ENCODE measurements at places on chromosomes 11 and 22. TPM values are rescaled to one million over a fixed set of nuclear protein-coding genes. Genes with fewer than 3 reads are reported as not detected.

Gene SHISA8
- total RNA-seq = not detected

DNA sequence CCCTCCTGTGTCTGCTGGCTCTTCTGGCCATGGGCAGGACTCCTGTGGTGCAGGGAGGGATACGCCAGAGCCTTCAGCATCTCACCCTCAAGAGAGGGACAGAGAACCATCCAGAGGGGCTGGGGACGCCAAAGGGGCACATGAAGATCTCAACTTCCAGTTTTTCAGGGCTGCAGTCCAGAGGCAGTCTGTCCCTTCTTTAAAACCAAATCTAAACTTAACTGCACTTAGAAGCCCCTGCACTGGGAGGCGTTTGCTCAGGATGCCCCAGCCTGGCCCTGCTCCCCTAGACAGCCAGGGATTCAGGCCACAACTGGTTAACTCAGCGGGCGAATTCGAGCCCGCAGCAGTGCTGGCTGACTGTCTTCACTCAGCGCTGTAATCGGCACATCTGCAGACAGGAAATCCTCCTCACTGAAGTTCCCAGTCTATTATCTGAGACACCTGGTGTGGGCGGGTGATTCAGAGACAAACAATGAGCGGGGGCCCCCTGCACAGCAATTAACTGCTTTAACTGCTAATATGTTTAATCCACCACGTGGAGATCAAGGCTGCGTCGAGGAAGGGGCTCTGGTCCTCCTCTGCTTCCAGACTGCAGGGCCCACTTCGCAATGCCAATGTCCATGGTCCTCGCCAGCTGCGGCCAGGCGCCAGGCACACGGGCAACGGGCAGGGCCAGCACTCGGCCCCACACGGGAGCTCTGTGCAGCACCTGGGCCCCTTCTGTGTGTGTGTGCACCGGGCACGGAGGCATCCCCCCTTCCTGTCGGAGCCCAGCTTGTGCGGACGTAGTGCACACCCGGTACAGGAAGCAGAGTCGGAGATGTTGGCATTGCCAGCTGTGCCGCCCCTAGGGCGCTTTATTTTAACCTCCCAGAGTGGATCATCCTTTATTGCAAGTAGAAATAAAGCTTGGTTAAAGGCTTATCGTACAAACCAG is 36.9 kb upstream of the GNB1L start:
- peaks cover 2% of the 10 kb centered on the region for H3K36me3 ChIP-seq
- H3K4me3 ChIP-seq = no peak overlapping the region
- H3K4me1 ChIP-seq = peaks cover 27% of the 10 kb centered on the region
- no peaks in the 10 kb centered on the region for H3K27me3 ChIP-seq
- H3K27ac ChIP-seq = peak overlapping the region; percentile 66
- peak; percentile 71 for DNase-seq

- H3K27ac ChIP-seq = no peak overlapping the region
- H3K4me3 ChIP-seq = no peak overlapping the region
- H3K4me1 ChIP-seq = no peaks in the 10 kb centered on the region
- no peak for DNase-seq
- peaks cover 44% of the 10 kb centered on the region for H3K27me3 ChIP-seq
- H3K36me3 ChIP-seq = no peaks in the 10 kb centered on the region
These were observed 15.0 kb downstream of the LRRC32 start for GRCh38 chr11:76655501-76656049.

- no peaks in the 10 kb centered on the region for H3K36me3 ChIP-seq
- no peak within 1 kb of the TSS for H3K4me3 ChIP-seq
- no peak for DNase-seq
- no peak within 1 kb of the TSS for H3K27ac ChIP-seq
- no peaks in the 10 kb centered on the region for H3K27me3 ChIP-seq
These were observed at the start of gene PHETA2 for GRCh38 chr22:42074132-42074811. Gene PHETA2 (plus strand): TSS chr22:42074248. CDS start chr22:42077294, 3,046 bp downstream.

- no peaks in the 10 kb centered on the region for H3K36me3 ChIP-seq
- no peak overlapping the region for H3K27ac ChIP-seq
- no peak for DNase-seq
- H3K4me3 ChIP-seq = no peak overlapping the region
- no peaks in the 10 kb centered on the region for H3K27me3 ChIP-seq
These were observed 585.5 kb downstream of the NTM start for GRCh38 chr11:131955904-131956303.

DNA sequence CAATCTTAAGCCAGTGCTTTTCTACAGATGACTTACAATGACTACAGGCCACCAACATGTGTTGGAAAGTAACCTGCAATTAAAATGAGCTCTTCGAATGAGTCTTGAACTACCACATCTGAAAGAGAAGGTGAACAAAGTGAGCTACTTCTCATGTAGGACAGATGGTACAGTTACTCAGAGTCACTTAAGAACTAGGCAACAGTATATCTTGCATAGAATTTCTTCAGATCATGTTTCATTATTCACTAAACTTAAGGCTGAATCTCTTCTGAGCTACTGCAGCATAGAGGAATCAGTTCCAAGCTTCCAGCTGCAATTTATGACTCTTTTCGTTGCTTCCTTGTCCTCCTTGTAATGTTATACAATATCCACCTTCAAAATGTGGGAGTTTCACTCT is 270.9 kb downstream of the TTC28 start:
- H3K4me1 ChIP-seq = peaks cover 2% of the 10 kb centered on the region
- no peaks in the 10 kb centered on the region for H3K27me3 ChIP-seq
- no peak overlapping the region for H3K4me3 ChIP-seq
- no peaks in the 10 kb centered on the region for H3K36me3 ChIP-seq

DNA sequence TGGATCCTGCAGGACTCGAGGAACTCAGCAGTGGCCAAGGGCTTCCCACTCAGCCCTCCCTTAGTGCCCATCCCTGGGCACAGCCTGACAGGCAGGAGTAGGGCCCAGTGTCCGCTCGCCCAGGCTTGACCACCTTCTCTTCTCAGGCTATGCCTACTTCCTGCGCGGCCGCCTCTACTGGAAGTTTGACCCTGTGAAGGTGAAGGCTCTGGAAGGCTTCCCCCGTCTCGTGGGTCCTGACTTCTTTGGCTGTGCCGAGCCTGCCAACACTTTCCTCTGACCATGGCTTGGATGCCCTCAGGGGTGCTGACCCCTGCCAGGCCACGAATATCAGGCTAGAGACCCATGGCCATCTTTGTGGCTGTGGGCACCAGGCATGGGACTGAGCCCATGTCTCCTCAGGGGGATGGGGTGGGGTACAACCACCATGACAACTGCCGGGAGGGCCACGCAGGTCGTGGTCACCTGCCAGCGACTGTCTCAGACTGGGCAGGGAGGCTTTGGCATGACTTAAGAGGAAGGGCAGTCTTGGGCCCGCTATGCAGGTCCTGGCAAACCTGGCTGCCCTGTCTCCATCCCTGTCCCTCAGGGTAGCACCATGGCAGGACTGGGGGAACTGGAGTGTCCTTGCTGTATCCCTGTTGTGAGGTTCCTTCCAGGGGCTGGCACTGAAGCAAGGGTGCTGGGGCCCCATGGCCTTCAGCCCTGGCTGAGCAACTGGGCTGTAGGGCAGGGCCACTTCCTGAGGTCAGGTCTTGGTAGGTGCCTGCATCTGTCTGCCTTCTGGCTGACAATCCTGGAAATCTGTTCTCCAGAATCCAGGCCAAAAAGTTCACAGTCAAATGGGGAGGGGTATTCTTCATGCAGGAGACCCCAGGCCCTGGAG is 3.3 kb upstream of the SMARCB1 start:
- no peak for DNase-seq
- H3K36me3 ChIP-seq = no peaks in the 10 kb centered on the region

DNA sequence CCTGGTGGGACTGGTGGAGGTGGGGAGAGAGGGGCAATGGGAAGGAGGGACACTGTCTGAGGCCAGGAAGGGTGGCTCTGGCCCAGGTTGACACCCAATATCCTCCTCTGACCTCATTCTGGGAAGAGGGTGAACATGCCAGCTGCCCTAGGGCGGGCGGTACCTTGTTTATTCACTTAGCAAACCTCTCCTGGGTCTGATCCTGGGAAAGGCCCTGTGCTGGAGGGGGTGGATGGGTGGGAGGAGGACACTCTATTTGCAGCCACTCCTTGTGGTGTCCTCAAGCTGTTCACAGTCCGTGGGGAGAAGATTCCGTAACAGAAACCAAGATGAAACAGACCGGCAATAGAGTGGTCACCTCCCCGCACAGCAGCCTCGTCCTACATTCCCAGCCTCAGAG is 49.7 kb upstream of the EIF3D start:
- no peaks in the 10 kb centered on the region for H3K36me3 ChIP-seq
- no peak for DNase-seq
- H3K27ac ChIP-seq = no peak overlapping the region
- H3K4me3 ChIP-seq = no peak overlapping the region

GRCh38 chr11:96199563-96200025 is 143.4 kb downstream of the MAML2 start:
- no peak overlapping the region for H3K4me3 ChIP-seq
- H3K36me3 ChIP-seq = peaks cover 6% of the 10 kb centered on the region
- H3K4me1 ChIP-seq = peaks cover 21% of the 10 kb centered on the region
- no peak for DNase-seq
- no peak overlapping the region for H3K27ac ChIP-seq

DNA sequence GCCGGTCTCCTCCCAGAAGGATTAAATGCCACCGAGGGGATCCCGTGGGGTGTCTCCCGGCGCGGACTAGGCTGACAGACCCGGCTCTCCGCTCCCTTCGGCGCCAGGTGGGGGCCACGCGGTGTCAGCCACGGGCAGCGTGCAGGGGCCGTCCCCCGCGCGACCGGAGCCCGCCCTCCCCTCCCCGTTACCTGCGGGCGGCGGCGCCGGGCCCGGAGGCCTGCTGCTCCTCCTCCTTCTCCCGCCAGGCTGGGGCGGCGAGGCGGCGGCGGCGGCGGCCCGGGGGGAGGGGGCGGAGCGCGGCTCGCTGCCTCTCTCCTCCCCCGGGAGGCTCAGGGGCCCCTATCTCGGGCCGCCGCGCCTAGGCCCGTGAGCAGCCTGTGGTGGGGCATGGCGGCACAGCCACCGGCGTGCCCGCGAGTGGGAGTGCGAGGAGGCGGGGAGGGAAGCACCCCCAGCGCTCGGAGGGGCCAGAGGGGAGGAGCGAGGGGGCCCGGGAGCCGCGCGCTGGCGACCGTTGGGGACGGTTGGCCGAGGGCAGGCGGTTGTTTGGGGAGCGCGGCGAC is 450 bp downstream of the ZBTB44 start:
- H3K27ac ChIP-seq = peak overlapping the region; percentile 76
- no peaks in the 10 kb centered on the region for H3K27me3 ChIP-seq
- no peaks in the 10 kb centered on the region for H3K36me3 ChIP-seq
- H3K4me1 ChIP-seq = peaks cover 60% of the 10 kb centered on the region

- no peak overlapping the region for H3K4me3 ChIP-seq
- no peak for DNase-seq
- 0 out of 3 replicates have a peak, but pooled peaks cover 9% of the 10 kb centered on the region for H3K27me3 ChIP-seq
- no peak overlapping the region for H3K27ac ChIP-seq
These were observed 243.6 kb upstream of the SORL1-AS1 start for GRCh38 chr11:121696177-121696871.

Gene DRICH1
- 0.15 TPM for total RNA-seq

DNA sequence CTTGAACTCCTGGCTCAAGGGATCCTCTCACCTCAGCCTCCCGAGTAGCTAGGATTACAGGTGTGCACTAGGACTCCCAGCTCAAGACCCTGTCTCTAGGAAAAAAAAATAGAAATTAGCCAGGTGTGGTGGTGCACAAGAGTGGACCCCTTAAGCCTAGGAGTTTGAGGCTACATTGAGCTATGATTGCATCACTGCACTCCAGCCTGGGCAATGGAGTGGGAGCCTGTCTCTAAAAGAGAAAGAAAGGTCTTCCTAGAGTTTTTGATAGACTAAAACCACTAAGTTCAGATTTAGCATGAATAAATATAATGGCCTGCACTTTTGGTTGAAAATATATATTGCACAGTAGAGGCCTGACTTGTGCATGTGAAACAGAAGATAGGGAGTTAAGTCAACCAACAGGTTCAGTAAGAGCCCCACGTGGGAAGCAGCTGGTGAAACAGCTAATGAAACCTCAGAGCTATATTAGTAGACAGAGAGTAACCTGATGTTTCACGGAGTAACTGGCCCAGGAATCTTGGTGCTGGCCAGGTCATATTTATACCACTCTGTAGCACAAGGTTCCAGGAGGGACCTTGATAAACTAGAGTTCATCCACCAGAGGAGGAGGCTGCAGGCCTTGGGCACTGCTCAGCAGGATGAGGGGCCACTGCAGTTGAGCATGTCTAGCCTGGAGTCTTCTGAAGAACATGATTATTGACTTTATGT is 4.6 kb upstream of the MICAL3 start:
- no peaks in the 10 kb centered on the region for H3K27me3 ChIP-seq
- H3K4me1 ChIP-seq = peaks cover 27% of the 10 kb centered on the region
- no peak for DNase-seq
- no peak overlapping the region for H3K27ac ChIP-seq
- no peaks in the 10 kb centered on the region for H3K36me3 ChIP-seq
- no peak overlapping the region for H3K4me3 ChIP-seq

DNA sequence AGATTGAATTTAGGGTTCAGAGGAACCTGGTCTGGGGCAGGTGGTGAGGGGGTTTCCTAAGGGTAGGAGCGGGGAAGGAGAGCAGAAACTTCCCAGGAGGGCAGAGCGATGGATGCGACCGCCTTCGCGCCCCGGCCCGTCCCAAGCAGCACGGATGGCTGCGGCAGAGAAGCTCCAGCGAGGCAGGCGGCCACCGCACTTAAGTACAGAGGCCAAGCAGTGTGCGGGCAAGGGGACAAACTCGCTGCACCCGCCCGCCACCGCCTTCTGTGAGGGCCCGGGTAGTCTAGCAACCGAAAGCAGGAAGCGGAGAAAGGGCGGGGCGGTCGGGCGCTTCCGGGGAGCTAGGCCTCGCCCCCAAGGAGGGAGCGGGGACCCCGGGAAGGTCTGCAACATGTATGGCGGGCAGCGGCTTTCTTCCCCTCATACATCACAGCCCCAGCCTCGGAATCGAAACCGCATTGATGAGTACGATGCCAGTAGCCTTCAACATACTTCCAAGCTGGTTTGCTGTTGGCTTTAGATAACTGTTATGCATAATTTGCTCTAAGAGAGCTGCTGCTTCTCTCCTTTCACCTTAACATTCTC is at the start of gene AGBL2:
AGBL2 (minus strand) TSS at position 288 of the 588 bp plus-strand sequence. CDS start 719 bp downstream, outside the sequence.
- H3K27me3 ChIP-seq = no peaks in the 10 kb centered on the region
- peak within 1 kb of the TSS; percentile 78 for H3K4me3 ChIP-seq
- H3K27ac ChIP-seq = peak within 1 kb of the TSS; percentile 55
- peaks cover 24% of the 10 kb centered on the region for H3K36me3 ChIP-seq
- H3K4me1 ChIP-seq = peaks cover 22% of the 10 kb centered on the region
- peak; percentile 68 for DNase-seq

Gene MRGPRX3
- not detected for total RNA-seq

GRCh38 chr11:21614961-21615360 is 577.9 kb upstream of the ANO5 start:
- H3K4me1 ChIP-seq = no peaks in the 10 kb centered on the region
- no peak for DNase-seq
- no peaks in the 10 kb centered on the region for H3K36me3 ChIP-seq
- H3K27me3 ChIP-seq = no peaks in the 10 kb centered on the region
